ENCODE measurements at places on chromosomes 5 and 9. TPM values are rescaled to one million over a fixed set of nuclear protein-coding genes. Genes with fewer than 3 reads are reported as not detected.

GRCh38 chr9:77005216-77005615, 14.2 kb upstream of the FOXB2 start:
- DNase-seq, result no peak

DNA sequence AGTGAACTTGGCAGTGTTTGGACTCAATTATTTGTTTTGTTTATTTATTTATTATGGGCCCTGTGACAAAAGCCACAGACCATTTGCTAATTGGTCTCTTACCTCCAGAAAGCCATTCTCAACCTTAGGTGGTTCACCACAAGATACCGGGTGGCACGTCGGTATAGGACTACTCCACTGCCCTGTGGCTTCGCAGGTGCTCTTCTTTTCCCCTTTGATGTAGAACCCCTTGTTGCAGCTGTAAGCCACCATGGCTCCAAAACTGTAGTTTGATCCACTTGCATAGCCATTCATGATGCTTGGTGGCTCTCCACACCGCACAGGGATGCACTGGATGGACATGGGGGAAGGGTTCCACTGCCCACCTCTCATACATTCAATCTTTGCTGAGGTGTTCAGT, 73.3 kb upstream of the TXNDC8 start:
- no peak for DNase-seq

RALGDS gene
- polyA plus RNA-seq, result 48.8 TPM

- no peak for DNase-seq
Observed at GRCh38 chr5:140235791-140236551, 61.0 kb downstream of the CYSTM1 start.

PRELID2 gene
- polyA plus RNA-seq, result 2.5 TPM

DNA sequence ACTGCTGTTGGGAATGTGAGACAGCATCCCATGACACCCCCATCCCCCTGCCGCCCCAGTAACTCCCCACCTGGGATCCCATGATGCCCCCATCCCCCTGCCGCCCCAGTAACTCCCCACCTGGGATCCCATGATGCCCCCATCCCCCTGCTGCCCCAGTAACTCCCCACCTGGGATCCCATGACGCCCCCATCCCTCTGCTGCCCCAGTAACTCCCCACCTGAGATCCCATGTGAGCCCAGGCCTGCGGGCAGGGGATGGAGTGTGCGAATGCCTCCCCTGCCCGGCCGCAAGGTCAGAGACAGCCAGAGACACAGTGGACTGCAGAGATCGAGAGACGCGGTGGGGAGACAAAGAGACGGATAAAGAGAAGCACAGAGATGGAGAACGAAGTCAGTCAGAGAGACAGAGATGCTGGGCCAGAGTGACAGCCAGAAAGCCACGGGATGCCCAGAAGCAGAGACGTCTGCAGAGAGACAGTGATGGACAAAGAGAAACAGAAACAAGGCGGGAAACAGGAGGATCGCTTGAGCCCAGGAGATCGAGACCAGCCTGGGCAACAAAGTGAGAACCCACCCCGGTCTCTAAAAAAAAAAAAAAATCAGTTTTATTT, 992 bp downstream of the SH2D3C start:
- no peak for DNase-seq

DNA sequence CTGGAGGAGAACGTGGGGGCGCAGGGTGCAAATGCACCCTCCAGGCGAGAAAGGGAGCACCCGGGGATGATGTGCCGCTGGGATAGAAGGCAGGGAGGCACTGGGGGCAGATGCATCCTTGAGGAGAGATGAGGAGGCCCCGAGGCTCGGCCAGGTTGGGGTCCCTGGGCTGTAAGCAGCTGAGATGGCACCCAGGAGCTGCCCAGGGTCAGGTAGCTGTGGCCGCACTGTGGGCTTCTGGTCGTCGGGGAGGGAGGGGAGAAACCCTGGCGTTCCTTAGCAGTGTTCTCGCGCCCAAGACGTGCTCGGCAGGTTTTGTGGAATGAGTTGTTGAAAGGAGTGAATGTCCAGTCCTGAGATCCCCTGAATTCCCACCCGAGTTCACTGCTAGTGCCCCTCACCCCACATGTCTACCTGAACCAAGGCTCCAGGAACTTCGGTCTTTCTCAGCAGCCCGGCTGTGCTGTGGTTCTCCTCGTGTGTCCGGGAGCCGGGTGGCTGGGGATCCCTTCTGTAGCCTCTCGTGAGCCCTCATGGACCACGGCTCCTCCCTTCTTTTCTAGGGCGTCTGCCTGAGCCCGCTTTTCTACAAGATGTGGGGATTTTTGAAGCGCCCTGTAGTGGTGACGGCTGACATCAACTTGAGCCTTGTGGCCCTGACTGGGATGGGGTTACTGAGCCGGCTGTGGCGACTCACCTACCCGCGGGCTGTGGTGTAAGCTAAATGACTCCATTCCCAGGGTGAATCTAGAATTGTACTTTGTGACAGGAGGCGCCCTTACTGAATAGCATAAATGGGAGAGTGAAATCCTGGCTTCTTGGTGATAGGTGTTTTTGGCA, 1.1 kb downstream of the POMT1 start:
- no peak for DNase-seq
